Stimulated activated CD4-positive, alpha-beta T cell treated with anti-CD3 and anti-CD28 coated beads, Interleukin-1b, Interleukin-23, amount 100 ng/mL, for 1 hour (primary cell): ENCODE measurements at places on chromosomes 11 and 22.

DNA sequence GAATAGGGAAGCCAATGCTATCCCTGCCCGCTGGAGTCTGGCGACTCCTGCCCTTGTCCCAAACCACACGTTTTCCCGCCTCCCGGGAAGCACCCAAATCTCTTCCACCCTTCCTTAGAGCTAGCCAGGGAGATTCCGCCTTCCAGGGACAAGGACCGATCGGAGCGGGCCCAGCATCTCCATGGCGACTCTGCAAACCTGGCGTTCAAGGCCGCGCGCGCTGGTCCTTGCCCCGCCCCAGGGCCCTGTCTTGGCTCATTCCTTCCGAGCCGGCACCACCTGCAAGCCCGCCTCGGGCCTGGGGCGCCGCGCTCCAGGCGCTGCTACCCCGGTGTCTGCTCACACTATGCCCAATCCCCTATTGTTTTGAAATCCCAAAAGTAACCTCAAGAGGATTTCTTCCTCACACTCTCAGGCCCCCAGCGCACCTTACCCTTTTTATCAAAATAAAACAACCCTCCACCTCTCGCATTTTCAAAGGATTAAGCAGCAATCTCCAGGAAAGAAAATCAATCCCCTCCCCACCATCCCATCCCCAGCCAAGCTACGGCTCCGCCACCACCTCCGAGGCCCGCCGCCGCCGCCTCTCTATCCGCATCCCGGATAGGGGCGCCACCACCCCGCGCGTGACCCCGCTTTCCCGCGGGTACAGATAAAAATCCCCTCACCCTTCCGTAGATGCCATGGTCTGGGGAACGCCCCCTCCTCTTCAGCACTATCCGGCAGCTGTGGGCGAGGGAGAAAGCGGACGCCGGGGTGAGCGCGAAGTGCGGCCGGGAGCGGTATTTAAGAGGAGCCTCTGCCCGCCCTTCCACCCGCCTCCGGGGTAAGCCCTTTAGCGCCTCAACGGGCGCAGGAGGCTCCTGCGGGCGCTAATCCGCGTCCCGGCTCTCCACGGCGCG is 825 bp downstream of the SLC1A2 start:
- no peak for DNase-seq

DNA sequence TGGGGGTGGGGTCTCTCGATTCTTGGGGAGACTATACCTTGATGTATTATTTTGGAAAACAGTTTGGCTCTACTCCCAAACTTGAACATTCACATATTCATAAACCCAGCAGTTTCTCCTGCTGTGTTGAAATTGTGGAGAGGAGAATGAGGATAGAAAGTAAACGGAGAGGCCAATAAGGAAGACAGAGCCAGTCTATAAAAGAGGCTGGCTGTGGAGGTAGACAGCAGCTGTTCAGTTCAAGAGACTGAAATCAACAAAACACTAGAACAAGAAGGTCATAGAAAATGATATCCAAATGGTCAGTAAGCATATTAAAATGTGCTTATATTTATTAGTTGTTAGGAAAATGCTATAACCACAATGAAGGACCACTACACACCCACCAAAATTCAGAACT is 1.9 kb upstream of the MOGAT2 start:
- DNase-seq: no peak

DNA sequence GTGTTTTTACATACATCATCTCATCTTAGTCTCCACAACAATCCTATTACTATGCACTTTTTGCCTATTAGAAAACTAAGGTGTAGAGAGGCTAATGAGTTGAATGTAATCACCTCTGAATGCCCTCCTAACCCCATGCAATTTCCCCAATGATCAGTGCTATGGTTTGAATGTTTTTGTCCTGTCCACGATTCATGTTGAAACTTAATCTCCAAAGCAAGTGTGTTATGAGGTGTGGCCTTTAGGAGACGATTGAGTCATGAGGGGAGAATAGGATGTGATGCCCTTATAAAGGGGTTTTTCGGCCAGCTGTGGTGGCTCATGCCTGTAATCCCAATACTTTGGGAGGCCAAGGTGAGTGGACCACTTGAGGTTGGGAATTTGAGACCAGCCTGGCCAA is 2.0 kb upstream of the CCDC73 start:
- no peak for DNase-seq

DNA sequence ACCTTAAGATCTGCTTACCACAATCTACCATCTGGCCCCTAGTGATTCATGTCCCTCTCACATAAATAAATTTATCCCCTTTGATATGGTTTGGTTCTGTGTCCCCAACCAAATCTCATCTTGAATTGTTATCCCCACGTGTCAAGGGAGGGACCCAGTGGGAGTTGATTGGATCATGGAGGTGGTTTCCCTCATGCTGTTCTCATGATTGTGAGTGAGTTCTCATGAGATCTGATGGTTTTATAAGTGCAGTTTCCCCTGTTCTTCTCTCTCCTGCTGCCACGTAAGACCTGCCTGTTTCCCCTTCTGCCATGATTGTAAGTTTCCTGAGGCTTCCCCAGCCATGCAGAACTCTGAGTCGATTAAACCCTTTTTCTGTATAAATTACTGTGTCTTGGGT is 37.2 kb downstream of the OR2AG2 start:
- no peak for DNase-seq

DNA sequence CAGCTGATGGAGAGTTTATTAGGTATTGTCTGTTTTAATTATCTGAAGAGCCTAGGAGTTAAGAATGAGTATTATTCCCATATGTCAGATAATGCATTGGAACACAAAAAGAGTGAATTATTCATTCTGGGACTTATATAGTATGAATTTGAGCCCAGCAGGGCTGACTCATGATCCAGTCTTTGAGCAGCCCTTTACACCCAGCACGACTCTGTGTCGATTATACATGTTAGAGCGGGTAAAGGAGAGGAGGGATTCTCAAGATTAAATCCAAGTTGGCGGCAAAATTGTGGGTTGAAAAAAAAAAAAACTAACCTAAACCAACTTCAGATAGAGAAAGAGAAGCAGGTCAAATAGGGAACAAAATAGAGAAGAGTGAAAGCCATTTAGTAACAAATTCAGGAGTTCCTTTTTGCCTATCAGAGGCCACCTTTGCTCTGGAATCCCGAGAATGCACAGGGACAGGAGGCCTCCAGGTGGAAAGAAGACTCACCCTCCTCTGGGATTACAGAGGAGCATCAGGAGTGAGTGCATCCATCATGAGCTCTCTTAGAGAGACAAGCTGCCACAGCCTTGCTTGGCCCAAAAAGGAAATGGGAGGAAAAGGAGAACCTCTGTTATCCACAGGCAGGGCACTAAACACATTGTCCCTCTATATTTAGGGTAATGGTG is 3.1 kb downstream of the MRGPRX1 start:
- DNase-seq: no peak

GRCh38 chr11:47333886-47334443 is 18.5 kb downstream of the MYBPC3 start:
- no peak for DNase-seq

DNA sequence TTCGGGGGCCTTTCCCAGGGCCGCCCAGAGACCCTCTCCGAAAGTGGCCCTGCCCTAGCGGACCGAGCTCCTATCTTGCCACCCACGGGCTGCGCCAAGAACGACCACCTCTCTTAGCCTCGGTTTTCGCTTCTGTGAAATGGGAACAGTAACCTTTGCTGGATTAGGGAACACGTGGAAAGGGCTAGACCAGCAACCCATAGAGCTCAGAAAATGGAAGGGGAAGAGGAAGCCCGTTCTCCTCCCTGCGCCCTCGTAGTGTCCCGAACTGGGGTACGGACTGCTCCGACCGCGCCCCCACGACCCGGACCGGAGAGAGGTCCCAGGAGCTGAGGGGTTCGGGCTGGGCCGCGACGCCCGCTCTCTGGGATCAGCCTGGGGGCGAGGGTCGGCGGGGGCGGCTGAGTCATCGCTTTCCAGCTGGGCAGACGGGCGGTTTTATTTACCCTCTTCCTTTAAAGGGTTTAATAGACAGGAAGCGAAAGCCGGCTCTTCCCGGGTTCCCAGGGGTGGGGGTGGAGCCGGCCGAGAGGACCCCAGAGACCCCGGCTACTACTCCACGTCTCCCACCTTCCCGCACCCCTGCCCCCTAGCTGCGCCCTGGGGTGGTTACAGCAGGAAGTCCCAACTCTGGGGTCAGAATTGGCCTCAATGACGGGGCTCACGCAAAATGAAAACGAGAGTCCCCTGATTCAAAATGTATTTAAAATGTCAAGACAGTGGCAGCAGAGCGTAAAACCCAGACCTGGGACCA is 907 bp upstream of the PHLDA2 start:
- DNase-seq: no peak

DNA sequence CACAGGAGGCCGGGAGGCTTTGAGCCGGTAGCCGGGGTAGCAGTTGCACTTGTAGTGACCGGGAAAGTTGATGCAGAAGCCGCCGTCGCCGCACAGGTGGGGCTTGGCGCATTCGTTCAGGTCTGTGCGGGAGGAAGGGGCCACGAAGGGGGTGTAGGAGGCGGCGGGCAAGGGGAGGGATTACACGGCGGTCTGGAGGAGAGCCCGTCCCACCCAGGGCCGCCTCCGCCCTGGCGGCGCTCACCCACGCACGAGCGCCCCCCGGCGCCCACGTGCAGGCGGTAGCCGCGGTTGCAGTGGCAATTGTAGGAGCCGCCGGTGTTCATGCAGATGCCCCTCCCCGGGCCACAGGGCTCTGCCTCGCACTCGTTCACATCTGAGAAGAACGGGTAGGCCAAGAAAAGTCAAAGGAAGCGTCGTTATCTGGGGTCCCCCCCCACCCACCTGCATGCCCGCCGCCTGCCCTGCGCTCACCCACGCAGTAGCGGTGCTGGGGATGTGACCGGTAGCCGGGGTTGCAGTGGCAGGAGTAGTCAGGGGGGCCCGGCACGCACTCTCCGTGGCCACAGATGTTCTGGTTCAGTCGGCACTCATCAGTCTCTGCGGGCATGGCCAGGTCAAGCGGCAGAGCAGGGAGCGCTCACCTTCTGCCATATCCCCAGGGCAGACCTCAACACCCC is 10.6 kb downstream of the LTBP3 start:
- no peak for DNase-seq
